ENCODE measurements at places on chromosomes 16 and 17.

GRCh38 chr17:67517325-67517724 is 140.2 kb downstream of the PITPNC1 start:
- DNase-seq, result no peak

- DNase-seq, result no peak
Measured at GRCh38 chr17:2040942-2041560, 771 bp upstream of the OVCA2 start.

DNA sequence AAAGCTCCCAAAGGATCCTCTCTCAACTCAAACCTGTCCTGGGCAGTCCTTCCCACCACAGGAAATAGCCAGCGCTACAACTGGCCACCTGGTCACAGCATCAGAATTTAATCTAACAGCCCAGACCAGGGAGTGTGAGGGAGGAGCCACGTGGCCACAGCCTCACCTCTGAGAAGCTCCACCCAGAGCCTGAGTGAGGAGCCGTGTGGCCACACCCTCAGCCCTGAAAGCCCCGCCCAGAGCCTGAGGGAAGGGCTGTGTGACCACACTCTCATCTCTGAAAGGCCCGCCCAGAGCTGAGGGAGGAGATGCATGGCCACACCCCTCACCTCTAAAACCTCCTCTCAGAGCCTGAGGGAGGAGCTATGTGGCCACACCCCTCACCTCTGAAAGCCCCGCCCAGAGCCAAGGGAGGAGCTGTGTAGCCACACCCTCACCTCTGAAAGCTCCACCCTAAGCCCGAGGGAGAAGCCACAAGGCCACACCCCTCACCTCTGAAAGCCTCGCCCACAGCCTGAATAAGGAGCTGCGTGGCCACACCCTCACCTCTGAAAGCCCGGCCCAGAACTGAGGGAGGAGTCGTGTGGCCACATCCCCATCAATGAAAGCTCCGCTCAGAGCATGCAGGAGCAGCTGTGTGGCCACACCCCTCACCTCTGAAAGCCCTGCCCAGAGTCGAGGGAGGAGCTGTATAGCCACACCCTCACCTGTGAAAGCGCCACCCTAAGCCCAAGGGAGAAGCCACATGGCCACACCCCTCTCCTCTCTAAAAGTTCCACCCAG is 28.6 kb downstream of the SLC38A8 start:
- peak; percentile 47 for DNase-seq

DNA sequence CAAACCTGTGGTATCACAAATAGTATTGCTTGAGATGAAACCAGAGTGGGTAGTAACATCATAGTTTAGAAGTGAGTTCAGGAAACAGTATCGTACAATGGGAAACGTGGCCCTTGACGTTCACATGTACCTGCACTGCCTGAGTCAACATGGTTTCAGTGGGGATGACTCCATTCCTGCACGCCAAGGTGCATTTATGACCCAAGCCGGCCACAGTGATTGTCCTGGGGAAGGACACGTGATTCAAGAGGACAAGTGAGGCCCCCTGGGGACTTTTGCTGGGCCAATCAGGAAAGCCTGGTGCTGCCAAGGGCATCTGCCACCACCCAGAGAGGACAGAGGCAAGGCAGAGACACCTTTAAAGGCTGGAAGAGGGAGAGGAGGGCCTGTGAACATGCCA is 119.2 kb downstream of the AXIN2 start:
- no peak for DNase-seq

DNA sequence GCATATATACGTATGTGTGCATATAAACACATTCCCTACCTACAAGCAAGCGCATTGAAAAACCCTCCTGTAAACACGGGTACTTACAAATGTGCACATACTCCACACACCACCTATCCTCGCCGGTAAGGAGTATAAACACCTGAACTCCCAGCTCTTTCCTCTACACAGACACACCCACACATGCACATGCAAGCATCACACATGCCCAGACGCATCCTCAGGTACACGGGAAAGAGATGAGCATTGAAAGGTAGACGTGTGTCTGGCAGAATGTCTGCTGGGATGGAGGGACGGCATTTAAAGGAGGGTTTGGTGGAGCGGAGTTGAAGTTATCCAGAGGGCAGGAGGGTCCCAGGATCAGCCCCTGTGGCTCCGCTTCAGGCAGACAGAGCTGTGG is 4.7 kb upstream of the SMTNL2 start:
- no peak for DNase-seq

- peak; percentile 76 for DNase-seq
Measured at GRCh38 chr16:23826528-23827045, 9.2 kb upstream of the PRKCB start.

- DNase-seq, result no peak
Measured at GRCh38 chr16:8934601-8935000, 29.1 kb downstream of the USP7 start.

DNA sequence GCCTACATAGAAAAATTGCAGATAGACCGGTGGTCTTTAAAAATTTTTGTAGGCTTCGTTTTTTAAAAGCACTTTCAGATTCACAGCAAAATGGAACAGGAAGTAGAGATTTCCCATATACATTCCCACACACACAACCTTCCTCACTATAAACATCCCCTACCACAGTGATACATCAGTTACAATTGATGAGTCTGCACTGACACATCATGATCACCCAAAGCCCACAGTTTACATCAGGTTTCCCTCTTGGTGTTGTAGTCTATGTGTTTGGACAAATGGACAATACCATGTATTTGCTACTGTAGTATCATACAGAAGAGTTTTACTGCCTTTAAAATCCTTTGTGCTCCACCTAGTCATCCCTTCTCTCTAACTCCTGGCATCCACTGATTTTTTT is 113.9 kb upstream of the ADAMTS18 start:
- DNase-seq, result peak; percentile 10

DNA sequence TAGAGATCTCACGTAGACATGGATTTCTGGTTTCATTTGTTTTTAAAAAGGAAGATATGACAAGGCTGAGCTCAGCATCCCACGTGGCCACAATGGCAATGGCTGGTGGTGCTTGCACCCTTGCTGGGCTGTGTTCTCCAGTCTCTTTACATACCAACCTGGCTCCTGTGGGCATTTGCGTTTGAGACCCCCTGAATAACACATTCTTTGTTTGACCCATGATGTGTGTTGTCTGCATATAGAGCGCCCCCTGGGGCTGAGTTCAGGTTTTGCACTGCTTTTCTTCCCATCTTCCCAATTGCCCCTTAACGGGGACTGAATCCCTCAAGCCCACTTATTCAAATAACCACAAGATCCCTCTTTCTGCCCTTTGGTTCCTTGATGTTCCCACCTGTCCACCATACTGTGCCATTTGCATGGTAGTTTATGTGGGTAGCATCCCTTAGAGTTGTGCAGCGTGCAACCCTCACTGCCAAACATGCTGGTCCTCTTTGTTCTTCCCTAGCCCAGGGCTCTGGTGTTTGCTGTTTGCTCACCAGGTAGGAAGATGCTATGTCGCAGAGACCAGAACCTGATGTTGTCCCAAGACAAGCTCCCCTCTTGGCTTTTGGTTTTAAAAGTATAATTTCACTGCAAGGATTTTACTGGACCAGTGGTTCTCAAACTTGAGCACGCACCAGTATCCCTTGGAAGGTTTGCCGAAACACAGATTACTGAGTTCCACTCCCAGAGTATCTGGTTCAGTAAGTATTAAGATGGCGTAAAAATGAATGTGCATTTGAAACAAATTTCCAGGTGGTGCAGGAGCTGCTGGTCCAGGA is 38.5 kb upstream of the NKD1 start:
- no peak for DNase-seq

- DNase-seq, result no peak
Measured at GRCh38 chr16:51839727-51840462, 688.8 kb upstream of the SALL1 start.
